Stimulated activated naive CD8-positive, alpha-beta T cell treated with anti-CD3 and anti-CD28 coated beads, Interleukin-15, Interleukin-2, amounts not matched to agents 100 U/mL and 50 U/mL, for 24 hours (primary cell): ENCODE measurements at places on chromosomes 4 and X.

GRCh38 chr4:41517747-41518146, 20.2 kb upstream of the LIMCH1 start:
- no peak for DNase-seq

GRCh38 chr4:167359711-167360110, 125.4 kb upstream of the SPOCK3 start:
- no peak for DNase-seq

- DNase-seq = peak; percentile 14
Measured at GRCh38 chrX:17376431-17377077, 1.6 kb downstream of the NHS start.

- no peak for DNase-seq
Measured at GRCh38 chrX:41519468-41519867, 72.3 kb downstream of the NYX start.

GRCh38 chr4:120544838-120545237, 377.7 kb downstream of the PRDM5 start:
- DNase-seq = no peak

- DNase-seq = no peak
Measured at GRCh38 chr4:185838514-185839193, 26.7 kb upstream of the SORBS2 start.

GRCh38 chr4:144565527-144566195, 80.3 kb upstream of the HHIP start:
- DNase-seq = no peak

DNA sequence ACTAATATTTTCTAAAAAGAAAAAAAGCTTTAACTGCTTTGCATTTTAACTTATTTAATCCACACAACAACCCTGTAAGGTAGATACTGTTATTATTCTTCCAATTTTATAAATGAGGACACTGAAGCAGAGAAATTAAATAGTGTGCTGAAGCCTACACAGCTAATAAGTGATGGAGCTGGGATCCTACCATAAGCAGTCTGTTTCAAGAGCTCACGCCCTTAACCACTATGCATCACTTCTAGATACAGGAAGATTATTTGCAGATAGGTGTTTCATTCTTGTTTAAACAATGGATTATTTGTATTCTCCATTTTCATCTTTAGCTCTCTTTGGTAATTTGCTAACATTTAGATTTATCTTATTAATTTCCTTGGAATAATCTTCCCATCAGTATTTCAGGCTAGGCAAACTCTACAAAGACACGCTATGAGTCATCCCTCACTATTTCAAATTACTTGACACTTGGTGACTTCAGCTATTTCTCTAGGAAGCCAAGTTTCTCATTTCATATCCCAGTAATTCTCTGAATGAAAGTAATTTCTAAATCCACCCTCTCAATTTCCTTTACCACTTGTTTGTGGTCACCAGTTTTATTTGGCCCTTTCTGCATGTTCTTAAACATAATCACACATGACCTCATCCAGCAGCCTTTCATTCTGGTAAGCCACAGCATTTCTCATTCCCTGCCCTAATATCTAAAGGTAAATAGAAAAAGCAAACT, 67.3 kb downstream of the ASB9 start:
- DNase-seq = no peak

DNA sequence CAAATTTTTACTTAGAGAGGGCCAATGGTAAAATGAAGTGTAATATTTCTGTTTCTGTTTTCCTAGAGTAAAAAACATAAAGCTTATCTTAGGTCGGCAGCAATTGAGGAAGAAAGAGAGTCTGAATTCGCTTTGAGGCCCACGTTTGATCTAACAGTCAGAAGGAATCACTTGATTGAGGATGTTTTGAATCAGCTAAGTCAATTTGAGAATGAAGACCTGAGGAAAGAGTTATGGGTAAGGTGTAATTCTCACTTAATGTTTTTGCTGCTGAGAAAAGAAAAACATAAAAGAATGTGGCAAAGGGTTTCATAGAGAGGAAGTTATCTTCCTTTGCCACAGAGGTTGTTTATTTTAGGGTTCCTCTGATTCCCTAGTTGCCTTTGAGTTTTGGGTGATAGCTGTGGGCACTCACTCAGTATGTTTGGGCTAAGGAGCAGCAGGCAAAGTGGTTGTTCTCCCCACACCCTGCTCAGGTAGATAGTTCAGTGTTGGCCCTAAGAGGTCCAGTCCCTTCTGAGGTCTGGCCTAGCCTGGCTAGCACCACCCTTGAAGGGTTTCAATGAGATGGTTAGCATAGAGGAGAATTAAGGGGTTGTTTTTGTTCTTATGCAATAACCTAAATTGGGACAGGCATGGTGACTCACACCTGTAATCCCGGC, 32.3 kb downstream of the HERC5 start:
- no peak for DNase-seq
